M059J (cell line): ENCODE measurements at places on chromosomes 2 and 18.
A peak's percentile ranks its signal among the peaks of the same experiment; 100 is the strongest.

- no peak for DNase-seq
Observed at GRCh38 chr18:13481820-13482617, 244.3 kb downstream of the FAM210A start.

GRCh38 chr2:25976983-25977741, 5.1 kb downstream of the KIF3C start:
- DNase-seq = peak; percentile 71

- no peak for DNase-seq
Observed at GRCh38 chr2:120265006-120265405, 12.4 kb downstream of the RALB start.

DNA sequence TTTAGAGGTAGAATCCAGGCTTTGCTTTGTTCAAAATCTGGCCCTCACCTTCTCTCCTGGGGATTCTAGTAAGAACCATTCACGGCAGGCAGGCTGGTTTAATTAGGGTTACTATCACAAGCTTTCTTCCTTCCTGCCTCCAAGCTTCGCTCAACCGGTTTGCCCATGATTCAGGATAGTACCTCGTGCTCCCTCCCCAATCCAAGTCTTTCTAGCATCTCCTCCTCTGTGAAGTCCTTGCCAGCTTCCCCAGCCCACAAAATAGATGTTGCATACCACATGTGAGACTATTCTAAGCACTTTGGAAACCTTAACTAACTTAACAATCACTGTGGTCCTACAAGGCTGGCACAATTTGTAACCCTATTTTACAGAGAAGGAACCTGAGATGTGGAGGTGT, 135.1 kb downstream of the SOCS6 start:
- peak; percentile 52 for DNase-seq

DNA sequence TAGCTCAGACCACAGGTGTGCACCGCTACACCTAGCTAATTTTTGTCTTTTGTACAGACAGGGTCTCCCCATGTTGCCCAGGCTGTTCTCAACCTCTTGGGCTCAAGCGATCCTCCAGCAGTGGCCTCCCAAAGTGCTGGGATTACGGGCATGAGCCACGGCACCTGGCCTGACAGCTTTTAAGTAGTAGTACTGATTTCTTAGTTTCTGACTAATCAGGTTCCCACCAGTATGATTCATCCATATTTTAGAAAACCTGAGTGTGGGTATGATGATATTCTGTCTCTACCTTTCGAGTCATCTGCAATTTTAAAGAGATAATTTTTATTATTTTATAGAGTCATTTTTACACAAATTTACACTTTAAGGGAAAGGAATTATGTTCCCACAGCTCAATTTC, 46.4 kb upstream of the GULP1 start:
- DNase-seq = peak; percentile 42

GRCh38 chr18:61676773-61677434, 215.9 kb downstream of the RNF152 start:
- DNase-seq = peak; percentile 3

DNA sequence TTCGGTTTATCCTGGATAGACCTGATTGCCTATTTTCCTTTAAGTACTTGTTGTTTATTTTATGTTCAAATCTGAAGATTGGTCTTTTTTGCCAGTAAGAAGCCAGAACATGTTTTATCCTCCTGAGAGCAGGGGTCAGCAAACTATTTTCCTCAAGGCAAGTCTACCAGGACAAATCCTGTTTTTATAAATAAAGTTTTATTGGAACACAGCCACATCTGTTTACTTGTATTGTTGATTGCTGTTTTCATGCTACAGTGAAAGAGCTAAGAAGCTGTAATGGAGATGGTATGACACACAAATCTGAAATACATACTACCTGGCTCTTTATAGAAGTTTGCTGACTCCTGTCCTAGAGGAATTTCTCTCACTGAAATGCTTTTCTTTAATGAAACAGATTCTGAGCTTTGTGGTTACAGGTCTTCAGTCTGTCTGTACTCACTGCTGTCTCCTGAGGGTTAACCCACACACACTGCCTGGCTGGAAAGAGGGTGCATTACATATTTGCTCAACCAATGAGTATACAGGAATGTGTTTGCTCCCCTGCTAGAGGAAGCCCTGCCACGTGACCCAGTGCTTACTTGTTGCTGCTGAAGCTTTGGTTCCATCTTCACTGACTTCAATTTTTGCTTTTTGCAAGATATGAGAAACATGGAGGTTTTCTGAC, 22.6 kb downstream of the MRPL44 start:
- DNase-seq = no peak

GRCh38 chr2:219451661-219452360, 17.2 kb downstream of the SPEG start:
- DNase-seq = peak; percentile 75

DNA sequence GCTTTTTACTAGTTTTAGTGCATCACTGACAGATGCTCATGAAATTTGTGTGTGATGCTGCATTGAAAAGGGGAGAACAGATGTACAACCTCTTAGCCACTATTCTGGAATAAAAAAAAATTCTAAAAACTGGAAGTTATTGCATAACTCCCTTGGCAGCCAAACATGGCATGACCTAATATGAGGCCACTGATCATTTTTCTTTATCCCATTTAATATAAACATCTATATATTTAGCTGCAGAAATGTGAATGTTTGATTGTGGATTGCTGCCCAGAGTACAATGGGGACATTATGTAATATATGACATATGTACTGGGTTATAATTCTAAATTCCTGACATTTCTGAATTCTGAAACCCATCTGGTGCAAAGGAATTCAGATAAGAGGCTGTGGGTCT, 86.5 kb downstream of the CDCA7 start:
- DNase-seq = no peak

GRCh38 chr2:23355001-23355400, 30.0 kb upstream of the KLHL29 start:
- no peak for DNase-seq

GRCh38 chr2:9696731-9697130, 65.9 kb upstream of the YWHAQ start:
- no peak for DNase-seq

DNA sequence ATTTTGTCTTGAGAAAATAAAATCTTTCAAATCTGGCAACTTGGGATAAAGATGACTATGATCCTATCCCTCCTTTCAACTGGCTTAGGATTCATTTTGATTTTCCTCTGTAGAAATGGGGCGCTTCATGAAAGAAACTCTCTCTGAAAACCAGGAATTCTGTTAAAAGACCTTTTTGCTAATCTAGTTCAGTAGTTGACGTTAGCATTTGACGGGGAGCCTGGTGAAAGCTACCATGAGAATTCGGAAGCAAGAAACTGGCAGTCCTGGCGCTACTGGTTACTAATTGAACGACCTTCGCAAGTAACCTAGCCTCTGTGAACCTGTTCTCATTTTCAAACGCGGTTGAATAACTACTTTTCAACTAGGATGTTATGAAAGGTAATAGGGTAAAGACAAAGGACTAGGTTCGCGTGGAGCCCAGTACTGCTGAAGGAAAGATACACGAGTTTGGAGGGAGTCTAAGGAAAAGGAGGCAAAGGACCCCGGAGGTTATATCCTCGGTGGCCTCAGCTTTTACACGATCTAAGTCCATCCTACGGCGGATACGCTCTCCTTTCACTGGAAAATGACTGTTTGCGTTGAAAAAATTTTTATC, 604 bp upstream of the STK11IP start:
- DNase-seq = peak; percentile 30

- peak; percentile 73 for DNase-seq
Observed at GRCh38 chr18:48872234-48873145, 78.3 kb downstream of the SMAD7 start.

DNA sequence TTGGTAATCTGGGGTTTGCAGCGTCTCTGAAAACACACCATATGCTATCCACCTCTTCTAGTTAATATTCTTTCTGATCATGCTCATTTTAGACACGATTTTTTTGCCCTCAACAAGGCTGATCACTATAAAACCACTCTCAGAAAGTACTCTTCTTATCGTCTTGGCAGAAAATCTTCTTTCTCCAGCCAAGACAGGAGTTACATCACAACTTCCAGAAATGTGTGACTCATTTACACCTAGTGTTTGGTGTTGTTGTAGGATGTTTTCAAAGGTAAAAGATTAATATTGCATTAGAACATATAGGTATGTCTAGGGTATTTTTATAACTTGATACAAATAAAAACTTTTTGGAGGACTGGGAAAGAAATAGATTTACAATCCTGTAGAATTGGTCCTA, 138.5 kb upstream of the NETO1 start:
- DNase-seq = no peak

- peak; percentile 3 for DNase-seq
Observed at GRCh38 chr2:228469721-228470120, 288.2 kb upstream of the SPHKAP start.

DNA sequence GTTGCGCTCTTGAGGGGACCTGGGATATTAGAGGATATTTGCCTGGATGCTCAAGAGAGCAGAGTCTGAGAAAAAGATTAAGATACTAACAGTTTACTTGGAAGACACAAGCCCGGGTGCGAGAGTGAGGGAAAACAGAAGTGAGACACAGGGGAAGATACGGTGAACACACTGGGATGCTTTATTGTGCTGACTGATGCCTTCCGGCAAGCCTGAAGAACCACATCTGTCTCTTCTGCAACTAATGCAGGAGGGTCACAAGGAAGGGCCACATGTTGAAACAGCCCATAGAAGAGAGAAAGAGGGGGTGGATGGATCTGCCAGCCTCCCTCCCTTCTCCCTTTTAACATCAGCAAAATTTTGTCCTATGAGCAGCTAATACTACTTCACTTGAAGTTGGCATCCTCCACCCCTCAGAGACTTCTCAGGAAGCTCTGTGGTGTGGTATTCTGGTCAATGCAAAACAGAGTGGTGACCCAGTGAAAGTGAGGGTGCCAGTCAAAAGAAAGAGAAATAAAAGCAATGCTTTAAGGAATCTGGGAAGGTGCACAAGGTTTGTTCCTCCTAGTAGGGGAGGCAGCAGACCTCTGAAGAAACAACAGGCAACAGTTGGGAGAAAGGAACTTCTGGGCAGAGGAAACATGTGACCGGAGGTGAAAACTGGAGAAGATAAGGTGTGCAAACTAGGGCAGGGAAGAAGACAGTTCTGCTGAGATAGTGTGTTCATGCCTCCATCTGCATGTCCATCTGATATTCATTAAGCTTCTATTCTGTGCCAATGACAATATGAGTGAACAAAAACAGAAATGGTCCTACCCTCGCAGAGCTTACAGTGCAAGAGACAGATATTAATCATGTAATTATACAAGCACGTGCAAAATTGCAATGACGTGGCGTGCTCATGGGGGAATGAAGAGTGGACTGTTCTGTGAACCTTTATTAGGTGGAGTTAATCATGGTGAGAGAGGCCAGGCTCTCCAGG, 107.1 kb downstream of the LYPD6B start:
- DNase-seq = no peak
